Fibroblast of skin of left biceps (primary cell): ENCODE measurements at places on chromosomes 6 and 20.

DNA sequence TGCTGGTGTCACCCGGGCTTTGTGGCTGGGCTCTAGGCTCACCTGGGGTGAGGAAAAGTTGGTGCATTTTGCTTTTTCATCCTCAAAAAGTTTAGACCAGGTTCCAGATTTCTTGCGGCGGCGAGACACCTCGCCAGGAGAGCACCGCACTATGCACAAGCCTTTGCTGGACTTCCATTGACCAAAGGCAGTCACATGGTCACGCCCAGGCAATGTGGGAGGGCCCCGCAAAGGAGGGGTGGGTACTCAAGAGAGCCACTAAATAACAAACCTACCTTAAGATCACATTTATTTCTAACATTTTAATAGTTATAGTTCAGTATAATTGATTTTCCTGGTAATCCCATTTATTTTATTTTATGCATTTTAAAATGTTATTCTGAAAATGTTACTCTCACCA, 3.0 kb upstream of the KIF16B start:
- no peak for DNase-seq

DNA sequence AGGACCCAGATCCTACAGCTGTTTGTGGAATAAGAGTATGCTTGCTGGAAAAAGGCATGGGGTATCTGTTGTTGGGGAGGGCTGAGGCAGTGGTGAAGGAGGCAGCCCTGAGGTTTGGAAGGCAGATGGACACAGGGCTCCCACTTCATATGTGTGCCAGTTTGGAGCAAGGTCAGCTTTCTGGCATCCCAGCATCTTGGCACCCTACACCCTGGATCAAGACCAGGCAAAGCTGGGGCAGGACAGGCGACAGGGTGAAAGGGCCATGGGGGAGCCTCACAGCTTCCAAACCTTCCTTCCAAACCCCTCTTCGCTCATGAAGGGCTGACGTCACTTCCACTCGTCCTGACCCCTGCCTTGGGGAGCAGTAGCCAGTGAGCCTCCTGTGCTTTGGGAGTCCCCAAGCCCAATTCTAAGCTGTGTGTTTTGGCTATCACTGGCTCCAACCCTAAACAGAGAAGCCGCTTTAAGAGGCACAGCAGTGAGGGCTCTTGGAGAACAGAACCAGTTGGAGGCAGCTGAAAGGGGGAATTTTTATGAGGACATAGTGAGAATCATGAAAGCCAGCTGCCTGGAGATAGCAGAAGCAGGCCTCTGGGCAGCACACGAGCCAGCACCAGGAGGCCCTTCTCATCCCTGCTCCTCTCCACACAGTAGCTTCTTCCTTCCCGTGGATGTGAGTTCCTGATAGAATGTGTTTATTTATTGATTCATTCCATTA, 448.6 kb upstream of the CDH4 start:
- no peak for DNase-seq

DNA sequence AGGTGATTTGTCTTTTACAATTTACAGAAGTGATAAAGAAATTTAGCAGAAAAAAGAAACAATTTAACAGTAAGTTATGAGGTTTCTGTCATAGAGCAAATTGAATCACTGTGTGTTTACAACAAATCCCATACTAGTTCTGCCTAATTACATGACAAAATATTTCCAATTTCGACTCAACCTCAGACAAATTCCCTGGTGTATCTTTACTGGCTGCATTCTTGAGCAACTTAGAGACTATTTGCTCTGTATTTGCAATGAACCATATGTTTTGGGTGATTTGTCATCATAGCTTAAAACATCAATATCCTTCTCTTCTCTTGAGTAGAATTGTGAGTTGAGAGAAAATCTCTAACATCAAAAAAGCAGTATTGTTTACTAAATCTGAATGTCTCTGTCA, 128.7 kb downstream of the SIM1 start:
- peak; percentile 77 for DNase-seq

GRCh38 chr20:891058-891705, 25.0 kb downstream of the ANGPT4 start:
- DNase-seq, result no peak

- DNase-seq, result no peak
Observed at GRCh38 chr6:122580737-122581136, 29.5 kb upstream of the PKIB start.

DNA sequence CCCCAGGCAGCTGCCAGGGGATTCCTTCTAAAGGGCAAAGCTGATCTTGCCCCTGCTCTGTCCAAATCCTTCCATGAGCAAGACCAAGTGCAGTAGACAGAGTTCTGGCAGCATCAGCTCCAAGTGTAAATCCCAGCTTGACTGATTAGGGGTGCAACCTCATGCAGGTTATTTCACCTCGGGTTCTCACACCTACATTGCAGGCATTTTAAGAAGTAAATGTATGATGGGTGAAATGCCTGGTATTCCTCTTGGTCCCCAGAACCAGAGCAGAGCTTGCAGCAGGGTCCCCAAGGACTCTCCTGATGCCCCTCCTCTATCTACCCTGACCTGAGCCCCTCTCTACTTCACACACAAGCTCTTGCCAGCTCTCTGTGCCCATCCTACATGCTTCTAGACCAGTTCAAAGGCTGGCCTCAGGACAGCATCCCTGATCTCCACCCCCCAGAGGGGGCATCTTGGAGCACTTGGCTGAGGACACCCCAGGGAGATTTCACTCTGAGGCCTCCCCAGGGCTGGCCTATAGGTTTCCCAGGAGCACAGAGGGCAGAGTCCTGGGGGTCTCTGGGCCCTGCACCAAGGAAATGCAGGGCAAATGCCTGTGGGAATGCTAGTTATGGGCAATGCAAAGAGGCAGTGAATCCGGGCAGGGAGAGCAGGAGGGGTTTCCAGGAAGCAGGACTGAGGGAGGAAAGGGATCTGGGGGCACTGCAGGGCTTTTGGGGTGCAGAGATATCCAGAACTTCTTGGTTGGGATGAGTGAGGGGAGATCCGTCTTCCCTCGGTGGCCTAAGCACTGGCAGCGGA, 1.0 kb downstream of the LZTS3 start:
- no peak for DNase-seq

DNA sequence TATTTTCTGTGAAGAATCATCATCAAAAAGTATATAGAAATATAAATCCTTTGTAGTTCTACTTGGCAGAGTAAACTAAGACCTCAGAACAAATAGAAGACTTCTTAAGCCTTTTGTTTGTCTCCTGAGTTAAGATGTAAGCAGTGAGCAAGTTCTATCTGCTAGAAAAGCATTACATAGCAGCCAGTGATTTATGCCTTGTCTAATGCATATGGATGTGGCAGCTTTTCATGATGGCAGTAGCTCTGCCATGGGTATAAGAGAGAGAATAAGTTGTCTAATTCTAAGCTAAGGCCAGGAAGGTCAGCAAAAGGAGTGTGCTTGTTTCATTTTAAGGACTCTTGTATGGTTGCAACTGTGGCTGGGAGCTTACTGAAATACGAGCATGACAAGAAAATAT, 920.2 kb downstream of the GRIK2 start:
- DNase-seq, result no peak

GRCh38 chr6:3208098-3208774, 19.2 kb downstream of the TUBB2B start:
- DNase-seq, result peak; percentile 70

GRCh38 chr20:62744741-62745191, 36.1 kb downstream of the NTSR1 start:
- no peak for DNase-seq

GRCh38 chr6:103675807-103676406, 1183.8 kb downstream of the HACE1 start:
- no peak for DNase-seq

- DNase-seq, result no peak
Observed at GRCh38 chr20:22807646-22808244, 223.4 kb upstream of the FOXA2 start.

GRCh38 chr6:13535306-13535705, 39.1 kb upstream of the SIRT5 start:
- no peak for DNase-seq

DNA sequence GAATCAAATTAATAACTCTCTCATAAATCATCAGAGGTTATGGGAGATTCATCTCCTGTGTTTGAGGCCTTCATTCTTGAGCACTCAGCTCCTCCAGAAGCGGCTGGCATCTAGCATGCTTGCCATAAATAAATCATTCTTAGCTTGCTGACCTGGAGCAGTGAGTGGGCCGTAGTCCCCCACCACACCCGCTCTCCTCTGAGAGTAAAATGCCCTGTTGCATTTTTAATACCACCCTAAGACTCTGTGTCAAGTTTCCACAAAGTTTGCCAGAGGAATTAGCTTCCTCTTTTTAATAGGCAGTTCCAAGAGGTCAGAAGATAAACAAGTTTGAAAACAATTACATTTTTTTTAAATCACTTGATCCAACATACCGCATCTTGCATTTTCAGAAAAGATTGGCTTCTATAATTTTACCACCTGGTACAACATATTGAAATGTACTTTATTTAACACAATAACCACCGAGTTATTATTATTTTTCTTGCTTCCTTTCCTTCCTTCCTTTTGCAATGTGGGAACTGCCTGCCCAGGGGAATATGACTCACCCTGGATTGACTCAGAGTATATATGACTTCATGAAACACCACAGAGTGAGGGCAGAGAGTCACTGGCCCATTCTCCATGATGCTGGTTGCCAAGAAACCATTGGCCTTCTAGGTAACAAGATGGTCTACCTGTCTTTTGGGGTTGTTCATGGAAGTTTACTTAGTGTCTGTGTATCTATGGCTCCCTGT, 29.4 kb upstream of the CLIC5 start:
- peak; percentile 27 for DNase-seq

- no peak for DNase-seq
Observed at GRCh38 chr20:41004531-41005360, 23.9 kb upstream of the TOP1 start.

DNA sequence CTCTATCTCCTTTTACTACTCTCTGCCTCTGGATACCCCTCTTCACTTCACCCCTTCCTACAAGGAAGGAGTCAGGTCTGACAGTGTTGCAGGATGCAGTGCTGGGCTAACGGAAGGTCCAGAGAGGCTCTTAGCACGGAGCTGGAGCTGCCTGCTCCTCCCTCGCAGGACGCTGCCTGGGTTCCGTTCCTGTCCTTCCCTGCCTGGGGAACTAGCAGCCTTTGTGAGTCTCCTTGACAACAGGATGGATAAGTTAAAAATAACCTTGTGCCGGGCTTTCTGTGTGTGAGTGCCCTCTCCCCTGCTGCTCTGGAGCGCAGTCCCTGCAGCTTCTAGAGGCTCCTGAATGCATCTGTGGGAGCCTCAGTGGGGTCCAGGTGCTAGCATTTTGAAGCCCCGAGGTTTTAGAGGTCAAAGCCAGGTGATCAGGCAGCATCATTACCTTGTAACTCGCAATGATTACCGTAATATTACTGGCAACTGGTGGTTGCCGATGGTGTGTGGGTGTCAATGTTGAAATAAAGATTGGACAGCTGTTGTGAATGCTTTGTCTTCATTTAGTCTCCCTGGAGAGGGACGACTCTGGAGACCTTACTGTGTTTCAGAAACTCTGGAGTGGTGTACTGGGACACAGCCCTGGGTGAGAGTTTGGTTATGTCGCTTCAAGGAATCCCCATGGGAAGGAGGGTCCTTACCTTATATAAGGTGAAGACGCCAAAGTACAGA, 44.4 kb downstream of the CDS2 start:
- no peak for DNase-seq

DNA sequence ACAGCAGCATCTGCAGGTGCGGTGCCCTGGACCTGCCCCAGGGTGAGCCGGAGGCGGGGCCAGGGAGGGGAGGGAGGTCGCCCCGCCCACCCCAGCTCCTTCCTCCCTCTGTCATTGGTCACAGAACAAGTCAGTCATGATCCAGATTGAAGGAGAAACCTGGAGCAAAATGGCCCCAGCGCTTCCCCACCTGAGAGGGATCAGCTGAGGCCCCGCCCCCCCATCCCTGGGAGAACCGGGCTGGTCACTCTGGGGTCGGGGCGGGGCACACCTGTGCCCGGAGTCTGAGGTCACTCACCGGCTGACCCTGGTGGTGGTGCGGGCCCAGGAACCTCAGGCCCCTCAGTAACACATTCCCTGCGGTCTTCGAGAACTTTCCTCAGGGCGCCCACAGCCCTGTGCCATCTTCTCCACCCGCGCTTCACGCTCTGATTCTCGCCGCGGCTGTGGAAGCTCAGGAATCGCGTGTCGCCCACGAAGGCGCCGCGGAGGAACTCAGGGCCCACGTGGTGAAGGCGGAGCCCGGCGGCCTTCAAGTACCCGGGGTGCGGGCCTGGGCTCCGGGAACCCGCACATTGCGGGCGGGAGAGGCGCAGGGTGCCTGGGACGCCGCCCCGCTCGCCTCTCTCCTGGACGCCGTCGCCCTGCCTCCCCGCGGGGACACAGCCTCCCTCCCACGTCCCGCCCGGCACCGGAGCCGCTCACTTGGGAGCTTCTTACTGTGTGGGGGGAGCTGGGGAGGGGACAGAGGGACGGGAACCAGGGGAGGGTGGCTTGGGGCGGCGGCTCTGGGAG, 36.4 kb upstream of the HLA-C start:
- DNase-seq, result no peak

- DNase-seq, result no peak
Observed at GRCh38 chr20:2169456-2170088, 67.9 kb downstream of the STK35 start.
